Aorta (tissue), 5 donors: ENCODE measurements at places on chromosomes 13 and 19. TPM values are rescaled to one million over a fixed set of nuclear protein-coding genes. Genes with fewer than 3 reads are reported as not detected.

The ERVK3-1 gene
- polyA plus RNA-seq, result 48.1 TPM

The RPL28 gene
- 1,298 TPM for polyA plus RNA-seq

The NDUFA7 gene
- polyA plus RNA-seq, result 53.0 TPM

The ZIC2 gene
- not detected for polyA plus RNA-seq

The ITGBL1 gene
- 121 TPM for polyA plus RNA-seq

The SHISA7 gene
- 0.05 TPM for polyA plus RNA-seq

The FCAR gene
- not detected for polyA plus RNA-seq

The BCL3 gene
- polyA plus RNA-seq, result 36.2 TPM

The IRGC gene
- polyA plus RNA-seq, result not detected

The POU4F1 gene
- 2.3 TPM for polyA plus RNA-seq

The SLC25A41 gene
- 1.8 TPM for polyA plus RNA-seq

The GRK1 gene
- not detected for polyA plus RNA-seq
